ENCODE measurements at places on chromosomes 6 and 20.
A peak's percentile ranks its signal among the peaks of the same experiment; 100 is the strongest.

DNA sequence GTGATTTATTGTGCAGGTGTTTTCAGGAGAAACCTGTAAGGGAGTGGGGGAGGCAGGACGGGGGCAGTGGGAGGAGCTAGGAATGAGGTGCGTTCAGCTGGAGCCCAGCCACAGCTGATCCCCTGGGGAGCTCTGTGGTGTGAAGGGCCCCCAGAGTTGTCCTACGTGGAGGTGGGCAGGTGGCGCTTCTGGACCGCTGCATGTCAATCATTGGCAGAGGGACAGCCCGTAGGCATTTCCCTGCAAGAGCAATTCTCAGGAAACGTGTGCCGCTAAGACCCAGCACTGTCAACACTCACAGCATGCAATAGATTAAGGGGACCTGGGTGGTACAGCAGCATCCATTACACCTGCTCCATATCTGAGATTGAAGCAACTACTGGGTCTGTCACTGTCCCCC is 88.0 kb downstream of the PRND start:
- DNase-seq, result no peak

DNA sequence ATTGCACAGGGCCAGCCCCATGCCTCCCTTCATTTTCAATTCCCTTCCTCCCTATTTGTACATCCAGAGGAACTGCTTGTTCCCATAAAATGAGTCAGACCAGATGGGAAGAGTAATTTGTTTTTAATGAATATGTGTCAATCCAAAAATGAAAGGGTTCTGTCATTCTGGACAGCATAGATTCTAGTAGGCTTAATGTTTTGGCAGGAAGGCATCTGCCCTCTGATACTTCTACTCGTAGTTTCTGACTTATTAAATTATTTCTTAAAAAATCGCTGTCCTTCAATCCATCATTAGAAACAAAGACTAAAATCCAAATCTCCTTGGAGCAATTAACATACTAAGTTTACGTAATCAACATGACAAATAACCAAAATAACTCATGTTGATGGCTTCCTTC is 665.5 kb downstream of the TENT5A start:
- DNase-seq, result no peak

- DNase-seq, result peak; percentile 58
These were observed 6.1 kb upstream of the HSPA1B start for GRCh38 chr6:31821301-31822035.

GRCh38 chr6:31814677-31815024 is 432 bp downstream of the HSPA1L start:
- peak; percentile 86 for DNase-seq

DNA sequence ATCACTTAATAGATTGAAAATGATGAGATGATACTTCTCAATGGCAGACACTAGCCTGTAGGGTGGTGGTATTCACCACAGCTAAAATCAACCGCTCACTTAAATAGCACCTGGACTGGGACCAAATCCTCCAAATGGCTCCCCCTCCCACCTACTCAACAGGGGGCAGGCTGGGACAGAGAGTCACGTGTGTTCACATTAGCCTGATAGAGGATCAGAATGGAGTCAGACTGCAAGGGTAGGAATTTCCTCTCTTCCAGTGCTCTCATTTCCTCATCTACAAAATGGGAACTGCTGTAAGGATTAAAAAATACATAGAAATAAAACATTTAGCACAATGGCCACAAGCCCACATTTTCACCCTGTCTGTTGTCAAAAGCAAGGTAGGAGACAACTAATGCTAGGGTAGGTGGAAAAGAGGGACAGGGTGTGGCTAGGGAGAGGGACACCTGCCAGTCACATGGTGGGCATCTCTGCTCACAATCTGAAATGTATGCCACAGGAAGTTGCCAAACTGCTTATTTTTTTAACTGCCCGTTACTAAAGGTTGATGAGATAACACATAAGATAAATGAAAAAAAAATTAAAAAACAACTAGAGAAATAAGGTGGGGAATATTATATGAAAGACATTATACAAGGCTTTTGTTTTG is 55.3 kb downstream of the BACH2 start:
- no peak for DNase-seq

- DNase-seq, result no peak
These were observed 691 bp downstream of the ATRN start for GRCh38 chr20:3471397-3472021.

GRCh38 chr20:53866794-53867740 is 203.3 kb downstream of the BCAS1 start:
- no peak for DNase-seq

GRCh38 chr20:59400708-59401107 is 100.3 kb downstream of the EDN3 start:
- DNase-seq, result peak; percentile 34

DNA sequence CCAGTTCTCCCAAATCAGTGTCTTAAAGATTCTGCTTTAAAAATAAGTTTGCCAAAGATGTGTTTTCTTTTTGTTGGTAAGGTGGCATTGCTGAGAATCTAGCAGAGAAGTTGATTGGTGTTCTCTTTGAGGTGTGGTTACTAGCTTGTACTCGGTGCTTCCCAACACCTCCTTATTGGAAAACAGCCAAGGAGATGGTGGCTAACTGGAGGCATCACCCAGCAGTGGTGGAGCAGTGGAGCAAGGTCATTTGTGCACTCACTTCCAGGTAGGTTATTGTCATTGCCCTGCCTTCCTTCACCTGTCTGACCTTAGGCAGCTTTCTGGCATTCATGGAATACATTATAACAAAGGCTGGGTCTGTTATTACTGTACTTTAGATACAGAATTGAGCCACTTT is 26.7 kb downstream of the RALGAPB start:
- no peak for DNase-seq

Measured in activated CD8-positive, alpha-beta T cell treated with anti-CD3 and anti-CD28 coated beads, Interleukin-2, amount 10 ng/mL, durations not matched to agents 7 days and 5 days (primary cell).